ENCODE measurements at places on chromosomes 5 and 9.

- no peak for DNase-seq
Measured at GRCh38 chr9:79089054-79089560, 482.7 kb upstream of the TLE4 start.

- no peak for DNase-seq
Measured at GRCh38 chr5:139649082-139649991, 1.2 kb downstream of the CXXC5 start.

- no peak for DNase-seq
Measured at GRCh38 chr5:84242286-84242685, 142.4 kb downstream of the EDIL3 start.

- no peak for DNase-seq
Measured at GRCh38 chr5:16922430-16922829, 13.7 kb downstream of the MYO10 start.

DNA sequence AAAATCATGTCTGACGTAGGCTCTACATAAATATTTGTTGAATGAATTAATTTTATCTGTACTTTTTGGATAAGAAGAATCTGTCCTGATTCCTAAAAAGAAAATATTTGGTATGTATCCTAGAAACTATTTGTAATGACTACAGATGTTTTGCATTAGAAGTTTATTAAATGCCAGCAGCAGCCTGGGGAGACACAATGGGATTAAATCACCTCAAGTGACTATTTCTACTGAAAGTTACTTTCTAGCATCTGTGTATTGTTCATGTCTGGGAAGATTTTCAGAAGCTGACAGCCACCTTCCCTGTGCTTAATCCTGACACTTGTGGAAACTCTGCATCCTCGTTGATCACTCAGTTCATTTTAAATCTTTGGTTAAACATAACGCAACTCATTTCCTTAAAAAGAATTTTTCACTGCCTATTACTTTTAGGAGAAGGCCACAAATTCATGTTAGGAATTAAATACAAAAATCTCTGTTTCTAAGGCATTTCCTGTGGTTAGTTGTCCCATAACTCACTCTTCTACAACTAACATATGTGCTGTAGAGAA lies 209.3 kb upstream of the PPP1R2B start:
- no peak for DNase-seq
